NCI-H1092 treated with DMSO at 0.1 percent for 48 hours (cell line): ENCODE measurements at places on chromosomes 7 and 10.

- DNase-seq: no peak
Measured at GRCh38 chr10:48609441-48609840, 4.6 kb upstream of the ARHGAP22 start.

DNA sequence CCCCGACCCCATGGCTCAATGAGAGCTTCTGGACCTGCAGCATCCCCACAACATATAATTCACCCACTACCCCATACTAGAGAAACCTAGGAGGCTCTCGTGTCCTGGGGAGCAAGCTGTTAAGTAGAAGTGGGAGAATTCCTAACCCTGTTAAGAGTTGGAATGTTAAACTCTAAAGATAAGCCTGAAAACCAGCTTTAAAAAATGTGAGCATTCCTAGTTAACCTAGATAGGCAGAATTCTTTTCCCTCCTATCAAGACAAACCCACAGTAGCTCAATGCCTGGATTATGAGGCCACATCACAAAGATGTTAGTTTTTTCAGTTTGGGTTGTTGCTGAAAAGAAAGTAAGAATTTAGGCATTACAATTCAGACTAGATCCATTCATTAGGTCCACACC lies 42.9 kb downstream of the GRM8 start:
- DNase-seq: no peak

- no peak for DNase-seq
Measured at GRCh38 chr7:151695951-151696541, 176.4 kb upstream of the RHEB start.

GRCh38 chr10:22712956-22713852 lies 1.2 kb downstream of the PIP4K2A start:
- no peak for DNase-seq

- DNase-seq: peak; percentile 26
Measured at GRCh38 chr7:134891262-134891695, 95.0 kb upstream of the AGBL3 start.

GRCh38 chr10:3036155-3037021 lies 31.0 kb upstream of the PFKP start:
- no peak for DNase-seq

DNA sequence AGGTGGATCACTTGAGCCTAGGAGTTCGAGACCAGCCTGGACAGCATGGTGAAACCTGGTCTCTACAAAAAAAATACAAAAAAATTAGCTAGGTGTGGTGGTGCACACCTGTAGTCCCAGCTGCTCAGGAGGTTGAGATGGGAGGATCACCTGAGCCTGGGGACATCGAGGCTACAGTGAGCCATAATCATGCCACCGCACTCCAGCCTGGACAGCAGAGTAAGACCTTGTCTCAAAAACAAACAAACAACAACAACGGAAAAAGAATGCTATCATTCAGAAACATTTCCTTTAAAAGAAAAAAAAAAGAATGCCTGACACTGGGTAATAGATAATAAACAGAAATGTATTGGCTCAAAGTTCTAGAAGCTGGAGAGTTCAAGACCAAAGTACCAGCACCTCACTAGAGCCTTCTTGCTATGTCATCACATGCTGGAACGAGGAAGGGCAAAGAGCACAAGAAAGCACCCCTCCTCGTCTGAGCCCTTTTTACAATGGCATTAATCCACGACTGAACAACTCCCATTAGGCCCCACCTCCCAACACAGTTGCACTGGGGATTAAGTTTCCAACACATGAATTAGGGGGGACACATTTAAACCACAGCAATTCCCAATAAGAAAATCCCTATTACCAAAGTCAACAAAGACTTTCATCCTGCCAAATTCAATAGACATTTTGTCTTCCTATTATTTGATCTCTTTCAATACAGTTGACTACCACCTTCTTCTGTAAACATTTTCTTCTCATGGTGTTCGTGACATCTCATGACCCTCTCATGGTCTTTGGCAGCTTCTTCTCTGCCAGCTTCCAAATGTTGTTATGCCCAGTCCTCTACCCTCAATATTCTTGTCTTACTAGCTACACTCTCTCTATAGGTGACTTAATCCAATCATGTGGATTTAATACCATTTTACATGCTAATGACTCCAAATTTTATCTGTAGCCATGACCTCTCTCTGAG lies 20.0 kb downstream of the AKR1D1 start:
- DNase-seq: no peak
